ENCODE measurements at places on chromosomes 7 and 10.
A peak's percentile ranks its signal among the peaks of the same experiment; 100 is the strongest.

DNA sequence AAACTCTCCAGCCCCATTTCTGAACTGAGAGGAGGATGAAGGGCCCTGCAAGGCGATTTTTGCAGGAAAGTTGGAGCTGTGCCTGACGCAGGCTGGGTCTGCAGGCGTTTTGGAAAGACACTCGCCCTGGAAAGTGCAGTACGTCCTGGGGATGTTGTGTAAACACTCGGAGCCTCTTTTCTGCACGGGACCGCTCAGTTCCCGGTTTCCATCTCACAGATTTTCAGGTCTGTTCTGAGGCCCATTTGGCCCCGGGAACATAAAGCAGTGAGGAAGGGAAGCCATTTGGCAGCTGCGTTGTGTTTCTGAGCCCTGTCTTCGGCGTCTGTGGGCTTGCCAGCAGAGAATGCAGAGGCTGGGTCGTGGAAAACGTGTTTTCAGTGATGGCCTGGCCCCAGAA lies 655.0 kb upstream of the MGMT start:
- DNase-seq, result no peak

DNA sequence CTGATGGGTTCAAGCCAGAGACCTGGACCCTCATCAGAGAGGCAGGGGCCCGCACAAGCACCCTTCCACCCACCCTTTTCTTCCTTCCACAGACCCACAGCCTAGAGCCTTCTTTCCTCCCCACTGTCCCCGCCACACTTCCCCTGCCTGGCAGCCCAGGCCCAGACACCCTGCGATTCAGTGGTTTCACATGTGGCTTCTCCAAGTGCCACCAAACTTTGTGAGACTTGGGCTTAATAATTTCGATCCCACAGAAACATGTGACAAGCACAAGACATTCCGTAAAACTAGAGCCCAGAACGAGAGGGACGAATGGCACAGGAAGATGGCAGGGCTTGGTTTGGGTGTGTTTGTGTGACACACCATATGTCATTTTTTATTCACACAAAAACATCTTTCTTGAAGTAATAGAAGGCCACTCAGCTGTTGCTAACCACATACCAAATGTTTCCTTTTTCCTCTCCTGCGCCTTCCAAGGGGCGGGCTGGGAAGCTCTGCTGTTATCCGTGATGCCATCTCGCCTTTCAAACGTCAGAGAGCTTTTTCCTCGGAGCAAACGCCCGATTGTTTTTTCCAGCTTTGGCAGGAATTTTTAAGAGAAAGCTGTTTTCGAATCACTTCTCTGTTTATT lies 162.9 kb downstream of the GRK5 start:
- DNase-seq, result no peak

DNA sequence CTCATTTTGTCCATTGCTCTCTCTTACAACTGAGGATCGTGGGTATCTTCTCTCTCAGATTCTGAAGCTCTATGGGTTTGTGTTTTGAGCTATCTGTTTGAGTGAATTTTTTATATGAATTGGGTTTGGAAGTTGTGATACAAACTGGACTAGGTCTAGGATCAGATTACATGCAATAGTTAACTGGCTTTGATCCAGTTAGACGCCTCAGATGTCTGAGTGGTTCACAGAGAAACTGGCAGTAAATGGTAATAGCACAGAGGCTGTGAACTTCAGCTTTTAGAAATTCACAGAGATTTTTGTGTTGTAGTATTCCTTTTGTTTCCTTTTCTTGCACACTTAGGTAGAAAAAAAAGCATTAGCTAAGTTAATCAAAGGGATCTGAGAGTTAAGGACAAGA lies 12.7 kb upstream of the DNMBP start:
- no peak for DNase-seq

DNA sequence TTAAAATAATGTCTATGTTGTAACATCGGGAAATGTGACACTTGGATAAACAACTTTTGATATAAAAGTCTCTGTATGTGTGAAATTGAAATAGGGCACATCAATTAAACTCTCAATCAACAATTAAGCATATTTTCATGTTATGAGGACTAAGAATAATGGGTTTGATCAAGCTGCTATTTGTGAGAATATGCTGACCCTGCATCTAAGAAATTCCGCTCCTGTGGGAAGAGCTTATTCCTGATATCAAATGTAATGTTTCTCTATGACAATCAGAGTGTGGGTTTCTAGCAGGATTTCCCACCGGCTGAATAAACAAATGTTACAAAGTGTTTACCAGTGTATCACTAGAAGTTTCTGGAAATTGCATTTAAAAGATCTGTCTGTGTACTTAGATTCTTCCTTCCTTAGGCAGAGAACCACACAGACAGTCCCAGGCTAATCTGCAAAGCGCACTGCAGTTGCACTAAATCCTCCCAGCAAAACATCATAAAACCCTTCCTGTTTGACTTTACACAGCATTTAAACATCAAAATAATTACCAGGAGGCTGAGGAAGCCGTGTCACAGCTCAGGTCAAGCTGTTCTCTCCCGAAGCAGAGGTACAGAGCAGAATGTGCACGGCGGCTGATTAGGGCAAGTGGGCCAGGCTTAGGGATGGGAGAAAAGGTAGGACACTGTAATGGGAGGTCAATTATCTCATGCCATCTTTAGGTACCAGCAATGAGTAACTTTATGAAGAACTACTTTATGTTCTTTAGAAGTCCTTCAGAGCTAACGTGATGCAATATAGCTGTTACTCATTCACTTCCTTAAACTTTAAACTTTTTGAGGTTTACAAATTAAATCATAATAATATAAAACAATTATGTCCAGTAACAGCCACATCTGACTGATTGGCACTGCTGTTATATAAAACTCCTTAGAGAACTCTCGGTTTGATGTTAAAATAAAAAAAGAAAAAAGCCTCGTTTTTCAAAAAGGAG lies 109.1 kb upstream of the CTTNBP2 start:
- no peak for DNase-seq

DNA sequence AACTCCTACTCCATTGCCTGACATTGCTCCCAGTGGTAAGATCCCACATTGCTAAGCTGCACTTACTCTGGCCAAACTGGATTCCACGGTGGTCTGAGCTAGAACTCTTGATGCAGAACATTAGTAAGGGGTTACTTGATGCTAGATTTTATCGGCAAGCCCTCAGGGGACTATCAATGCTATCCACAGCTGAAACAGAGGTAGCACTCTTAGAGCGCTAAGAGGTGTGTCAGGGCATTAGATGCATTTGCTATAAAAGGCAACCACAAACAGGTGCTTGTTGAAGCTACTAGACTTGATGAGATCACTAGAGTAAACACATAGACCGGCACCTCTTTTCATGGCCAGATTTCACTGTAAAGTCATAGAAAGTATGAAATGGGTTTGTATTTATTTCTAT lies 116.3 kb downstream of the MDFIC start:
- no peak for DNase-seq

DNA sequence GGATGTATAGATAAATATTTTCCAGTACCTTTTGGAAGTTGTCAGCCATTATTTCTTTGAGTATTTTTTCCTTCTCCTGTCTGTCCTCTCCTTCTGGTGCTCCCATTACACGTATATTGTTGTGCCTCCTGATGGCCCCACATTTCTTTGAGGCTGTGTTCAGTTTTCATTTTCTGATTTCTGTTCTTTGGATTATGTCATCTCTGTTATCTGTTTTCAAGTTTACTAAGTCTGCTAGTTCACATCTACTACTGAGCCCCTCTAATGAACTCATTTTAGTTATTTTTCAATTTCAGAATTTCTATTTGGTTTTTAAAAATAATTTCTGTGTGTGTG lies 16.3 kb downstream of the RBM33 start:
- no peak for DNase-seq

DNA sequence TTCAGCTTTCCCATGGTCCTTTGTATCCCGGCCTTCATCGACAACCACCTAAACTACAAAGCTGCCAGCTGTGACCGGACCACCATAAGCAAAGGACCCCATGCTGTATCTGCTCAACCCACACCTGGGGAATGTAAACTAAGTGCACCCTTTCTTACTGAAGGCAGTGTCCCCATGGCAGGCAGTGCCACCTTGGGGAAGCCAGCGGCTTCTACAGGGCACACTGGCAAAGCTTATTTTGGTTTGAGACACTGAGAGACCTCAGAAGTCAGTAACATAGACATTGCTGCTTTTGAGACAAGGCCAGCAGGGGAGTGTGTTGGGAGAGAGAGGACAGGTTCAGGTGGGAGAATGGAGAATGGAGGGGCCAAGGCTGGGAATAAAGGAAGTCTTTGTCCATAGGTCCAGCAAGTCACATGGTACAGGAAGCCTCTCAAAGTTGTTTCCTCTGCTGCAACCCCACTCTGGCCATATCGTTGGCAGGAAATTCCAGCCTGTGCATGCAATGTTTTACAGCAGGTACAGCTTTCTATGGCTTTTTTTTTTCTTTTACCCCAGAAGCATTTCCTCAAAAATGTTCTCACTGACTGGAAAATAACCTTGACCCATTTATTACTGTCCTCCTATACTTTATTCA lies 85.9 kb upstream of the NPVF start:
- DNase-seq, result no peak

GRCh38 chr10:32501906-32502305 lies 56.0 kb downstream of the CCDC7 start:
- DNase-seq, result no peak

- no peak for DNase-seq
Measured at GRCh38 chr7:23234569-23235296, 11.8 kb upstream of the GPNMB start.

- no peak for DNase-seq
Measured at GRCh38 chr10:109966961-109967738, 40.6 kb upstream of the ADD3 start.

GRCh38 chr10:59108886-59109288 lies 67.6 kb upstream of the PHYHIPL start:
- no peak for DNase-seq

DNA sequence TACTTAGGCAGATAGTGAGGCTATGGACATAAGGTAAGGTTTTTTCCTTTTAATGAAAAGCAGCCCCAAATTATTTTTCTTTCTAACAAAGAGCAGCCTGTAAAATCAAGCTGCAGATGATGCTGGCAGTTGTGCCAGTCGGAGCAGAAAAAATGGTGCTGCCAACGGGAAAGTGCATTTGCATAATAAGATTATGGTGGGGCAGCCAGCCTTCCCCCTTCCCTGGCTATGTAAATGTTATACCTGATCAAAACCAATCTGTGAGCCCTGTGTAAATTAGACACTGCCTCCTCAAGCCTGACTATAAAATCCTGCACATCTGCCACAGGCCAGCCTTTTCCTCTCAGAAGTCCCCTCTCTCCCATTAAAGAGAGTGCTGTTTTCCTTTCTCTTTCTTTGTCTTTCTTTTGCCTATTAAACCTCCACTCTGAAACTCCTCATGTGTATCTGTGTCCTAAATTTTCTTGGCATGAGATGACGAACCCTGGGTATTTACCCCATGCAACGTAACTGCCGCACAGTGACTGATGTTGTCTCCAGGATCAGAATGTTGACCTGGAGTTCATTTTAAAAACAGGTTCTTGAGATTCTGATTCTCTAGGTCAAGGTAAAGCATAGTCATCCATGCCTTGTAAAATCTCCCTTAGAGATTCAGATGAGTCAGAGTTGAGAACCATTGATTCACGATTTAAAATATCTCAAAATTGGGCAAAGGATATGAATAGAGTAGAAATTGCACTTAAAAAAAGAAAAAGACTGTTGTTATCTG lies 167.3 kb upstream of the C1GALT1 start:
- DNase-seq, result no peak

GRCh38 chr10:99630433-99630832 lies 10.2 kb upstream of the SLC25A28 start:
- no peak for DNase-seq

GRCh38 chr7:104914421-104914820 lies 99.6 kb upstream of the KMT2E start:
- no peak for DNase-seq

DNA sequence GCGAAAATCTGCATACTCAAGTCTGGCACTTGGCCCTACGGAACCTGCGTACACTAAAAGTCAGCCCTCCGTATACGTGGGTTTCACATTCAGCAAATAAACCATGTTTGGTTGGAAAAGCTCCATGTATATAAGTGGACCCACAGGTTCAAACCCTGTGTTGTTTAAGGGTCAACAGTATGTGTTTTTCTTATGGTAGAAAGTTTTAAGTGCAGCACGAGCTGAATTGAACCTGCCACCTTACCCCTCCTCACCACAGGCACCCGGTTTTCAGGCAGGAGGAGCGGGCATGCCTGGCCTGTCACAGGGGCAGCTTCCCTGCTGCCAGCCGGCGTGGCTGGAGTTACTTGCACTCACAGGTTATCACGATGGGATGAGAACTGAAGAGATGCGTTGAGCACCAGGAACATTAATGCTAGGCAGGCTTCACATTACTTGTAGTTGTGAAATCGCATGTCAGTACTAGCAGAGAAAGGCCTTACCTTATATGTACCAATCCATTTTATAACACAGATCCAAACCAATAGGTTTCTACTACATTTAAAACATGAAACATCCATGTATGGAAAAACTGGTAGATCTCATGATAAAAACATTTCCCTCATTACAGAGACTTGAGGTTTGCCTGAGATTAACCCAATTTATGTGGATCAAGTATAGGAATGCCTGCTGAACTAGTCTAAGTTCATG lies 12.9 kb downstream of the INSIG1 start:
- DNase-seq, result peak; percentile 26

DNA sequence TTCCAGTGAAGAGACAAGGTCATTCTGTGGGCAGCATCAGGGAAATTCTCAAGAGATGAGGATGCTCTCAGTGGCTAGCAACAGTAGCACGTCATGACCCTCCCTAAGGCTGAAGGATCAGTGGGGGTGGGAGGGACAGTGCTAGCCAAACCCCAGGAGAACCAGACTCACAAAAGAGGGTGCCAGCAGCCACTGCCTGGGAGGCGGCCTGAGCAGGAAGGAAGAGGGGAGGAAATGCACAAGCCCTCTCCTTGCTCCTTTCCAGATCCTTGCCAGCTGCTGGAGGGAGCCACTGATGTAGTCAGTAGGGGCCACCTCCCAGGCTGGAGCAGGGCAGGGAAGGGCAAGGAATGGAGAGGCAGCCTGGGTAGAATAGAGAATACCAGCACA lies 302.7 kb downstream of the RPS24 start:
- DNase-seq, result peak; percentile 35

DNA sequence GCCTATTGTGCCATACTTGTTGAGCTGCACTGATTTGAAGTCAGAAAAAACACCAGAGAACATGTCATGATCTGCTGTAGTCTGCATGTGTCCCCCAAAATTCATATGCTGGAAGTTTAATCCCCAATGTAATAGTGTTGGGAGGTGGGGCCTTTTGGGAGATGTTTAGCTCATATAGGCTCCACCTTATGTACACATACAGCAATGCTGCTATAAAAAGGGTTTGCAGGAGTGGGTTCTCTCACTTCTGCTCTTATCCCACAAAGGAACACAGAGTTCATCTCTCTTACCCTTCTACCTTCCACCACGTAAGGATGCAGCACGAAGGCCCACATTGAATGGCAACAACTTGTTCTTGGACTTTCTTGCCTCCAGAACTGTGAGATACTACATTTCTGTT lies 23.0 kb downstream of the GPR22 start:
- no peak for DNase-seq

DNA sequence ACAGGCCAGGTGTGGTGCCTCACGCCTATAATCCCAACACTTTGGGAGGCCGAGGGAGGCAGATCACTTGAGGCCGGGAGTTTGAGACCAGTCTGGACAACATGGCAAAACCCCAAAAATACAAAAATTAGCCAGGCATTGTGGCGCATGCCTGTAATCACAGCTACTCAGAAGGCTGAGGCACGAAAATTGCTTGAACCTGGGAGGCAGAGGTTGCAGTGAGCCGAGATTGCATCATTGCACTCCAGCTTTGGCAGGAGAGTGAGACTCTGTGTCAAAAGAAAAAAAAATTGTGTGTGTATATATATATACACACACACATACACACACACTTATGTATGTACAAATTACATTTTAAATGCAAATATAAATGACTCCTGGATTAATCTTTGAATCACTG lies 76.8 kb upstream of the LRRN3 start:
- DNase-seq, result no peak

GRCh38 chr10:27685681-27686080 lies 59.9 kb downstream of the MKX start:
- DNase-seq, result no peak
